Non-pigmented ciliary epithelial cell (primary cell): ENCODE measurements at places on chromosomes 1 and 21.

- DNase-seq = no peak
These were observed 240.4 kb downstream of the SDCCAG8 start for GRCh38 chr1:243496187-243496646.

GRCh38 chr1:201504179-201504631 is 2.7 kb downstream of the CSRP1 start:
- DNase-seq = no peak

DNA sequence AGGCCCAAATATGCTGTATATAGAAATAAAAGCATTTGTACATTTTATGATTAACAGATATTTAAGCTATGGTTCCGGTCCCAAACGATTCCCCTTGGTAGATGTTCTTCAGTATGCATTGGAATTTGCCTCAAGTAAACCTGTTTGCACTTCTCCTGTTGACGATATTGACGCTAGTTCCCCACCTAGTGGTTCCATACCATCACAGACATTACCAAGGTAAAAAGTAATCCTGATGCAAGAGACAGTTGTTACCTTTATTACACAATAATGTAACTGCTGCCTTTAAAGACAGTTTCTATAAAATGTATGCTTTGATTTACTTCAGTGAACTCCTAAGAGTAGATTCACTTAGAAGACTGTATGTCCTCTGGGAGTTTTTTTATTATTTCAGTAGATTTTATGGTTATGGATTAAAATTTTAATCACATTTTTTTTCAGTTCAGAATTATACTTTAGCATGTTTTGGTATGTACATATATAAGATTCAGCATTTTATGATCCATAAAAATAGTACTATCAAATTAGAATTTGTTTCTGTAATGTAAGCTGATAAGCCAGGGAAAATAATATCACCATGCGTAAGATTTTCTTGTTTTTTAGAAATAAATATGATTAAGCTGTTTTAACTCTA is 96.5 kb downstream of the USP25 start:
- no peak for DNase-seq

DNA sequence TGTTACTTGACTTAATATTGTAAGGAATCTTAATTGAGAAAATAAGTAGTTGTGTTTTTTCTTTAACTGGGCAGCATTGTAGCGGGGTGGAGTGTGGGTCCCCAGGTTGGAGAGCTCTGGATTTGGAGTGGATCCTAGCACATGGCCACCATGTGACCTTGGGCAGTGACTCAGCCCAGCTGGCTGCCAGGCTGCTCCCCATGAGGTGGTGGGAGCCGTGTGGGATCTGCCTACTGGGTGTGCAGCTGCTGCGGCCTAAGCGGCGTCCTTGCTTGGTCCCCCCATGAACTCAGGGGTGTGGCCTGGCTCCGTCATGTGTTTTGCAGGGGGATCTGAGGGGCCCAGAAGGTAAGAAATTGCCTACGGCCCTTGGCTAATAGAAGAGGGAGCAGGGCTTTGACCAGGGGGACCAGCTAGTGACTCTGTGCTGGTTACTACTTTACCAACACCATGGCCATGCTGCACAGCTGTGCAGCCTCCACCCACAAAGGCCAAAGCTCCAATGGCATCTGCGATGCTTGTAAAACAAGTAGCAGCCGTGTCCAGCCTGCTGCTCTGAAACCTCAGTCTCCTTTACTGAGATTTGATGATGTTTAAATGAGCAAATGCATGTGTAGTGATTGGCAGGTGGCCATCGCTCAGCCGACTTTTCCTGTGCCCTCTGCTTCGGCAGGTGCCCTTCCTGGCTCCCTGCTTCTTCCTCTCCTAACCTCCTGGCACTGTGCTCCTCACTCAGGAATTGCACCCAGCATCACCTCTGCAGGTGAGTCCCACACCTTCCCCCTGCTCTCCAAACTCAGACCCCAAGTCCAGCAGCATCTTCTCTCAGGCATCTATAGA is 68.3 kb downstream of the ADARB1 start:
- peak; percentile 31 for DNase-seq

- DNase-seq = no peak
These were observed 35.8 kb upstream of the VCAM1 start for GRCh38 chr1:100683448-100684349.

DNA sequence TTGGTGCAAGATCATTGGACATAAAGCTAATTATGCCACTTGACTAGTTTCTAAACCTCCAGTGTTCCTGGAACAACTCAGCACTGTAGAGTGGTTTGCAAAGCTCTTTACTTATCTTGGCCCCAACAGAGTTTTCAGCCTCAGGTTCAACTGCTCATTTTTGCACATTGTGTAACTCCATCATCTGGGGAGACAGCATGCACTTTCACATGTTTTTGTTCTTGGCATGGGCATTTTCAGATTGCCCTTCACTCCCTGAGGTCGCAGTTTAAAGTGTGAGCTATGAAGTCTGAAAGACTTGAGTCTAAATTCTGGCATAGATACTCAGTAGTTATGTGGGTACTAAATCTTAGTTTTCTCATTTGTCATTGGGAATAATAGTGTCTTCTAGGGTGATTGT is 5.1 kb downstream of the USP16 start:
- no peak for DNase-seq

DNA sequence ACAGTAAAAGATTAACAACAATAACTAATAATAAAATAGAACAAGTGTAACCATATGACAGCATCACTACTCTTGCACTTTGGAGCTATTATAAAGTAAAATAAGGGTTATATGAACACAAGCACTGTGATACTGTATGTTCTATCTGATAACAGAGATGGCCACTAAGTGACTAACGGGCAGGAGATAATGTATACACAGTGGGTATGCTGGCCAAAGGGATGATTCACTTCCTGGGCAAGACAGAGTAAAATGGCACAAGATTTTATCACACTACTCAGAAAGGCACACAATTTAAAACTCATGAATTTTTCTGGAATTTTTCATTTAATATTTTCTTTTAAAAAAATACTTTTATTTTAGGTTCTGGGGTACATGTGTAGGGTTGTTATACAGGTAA is 12.3 kb downstream of the SLC9C2 start:
- no peak for DNase-seq

DNA sequence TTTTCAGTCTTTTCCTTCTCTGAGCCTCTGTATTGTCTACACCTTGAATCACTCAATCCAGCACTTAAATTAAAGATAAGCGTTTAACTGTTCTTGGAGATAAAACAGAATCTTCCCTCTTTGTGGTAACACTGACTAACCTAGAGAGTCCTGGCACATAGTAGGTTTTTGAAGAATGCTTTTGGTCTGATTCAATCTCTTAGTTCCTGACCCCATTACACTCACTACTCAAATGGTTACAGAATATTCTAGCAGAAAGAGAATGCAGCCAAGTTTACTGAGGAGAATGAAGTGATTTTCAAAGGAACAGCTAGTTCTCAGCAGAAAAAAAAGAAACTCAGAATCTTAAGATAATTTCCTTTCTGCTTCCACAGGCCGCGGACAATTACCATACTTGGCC is 309.2 kb upstream of the PRMT6 start:
- no peak for DNase-seq

DNA sequence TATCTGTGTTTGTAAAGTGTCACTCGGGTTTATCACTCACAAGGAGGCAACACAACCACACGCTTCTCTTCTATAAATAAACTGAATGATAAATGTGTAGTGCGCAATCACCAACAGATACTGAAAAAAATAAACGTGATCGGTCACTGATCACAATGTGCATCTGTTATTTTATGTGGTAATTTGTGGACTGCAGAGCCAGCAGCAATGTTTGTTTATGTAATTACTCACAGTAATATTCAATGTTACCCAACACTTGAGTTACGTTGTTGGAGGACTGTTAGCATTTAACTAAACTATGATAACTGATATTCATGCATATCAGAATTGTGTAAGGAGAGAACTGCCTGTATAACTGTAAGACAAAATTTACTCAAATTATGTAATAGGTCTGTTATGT is 129.6 kb downstream of the USH2A start:
- no peak for DNase-seq
